ENCODE measurements at places on chromosomes 13 and 19.

GRCh38 chr19:43639519-43640423, at the start of gene CADM4:
CADM4 (minus strand) TSS chr19:43639850; CDS start chr19:43639790, 60 bp downstream.
- DNase-seq = peak; percentile 49

DNA sequence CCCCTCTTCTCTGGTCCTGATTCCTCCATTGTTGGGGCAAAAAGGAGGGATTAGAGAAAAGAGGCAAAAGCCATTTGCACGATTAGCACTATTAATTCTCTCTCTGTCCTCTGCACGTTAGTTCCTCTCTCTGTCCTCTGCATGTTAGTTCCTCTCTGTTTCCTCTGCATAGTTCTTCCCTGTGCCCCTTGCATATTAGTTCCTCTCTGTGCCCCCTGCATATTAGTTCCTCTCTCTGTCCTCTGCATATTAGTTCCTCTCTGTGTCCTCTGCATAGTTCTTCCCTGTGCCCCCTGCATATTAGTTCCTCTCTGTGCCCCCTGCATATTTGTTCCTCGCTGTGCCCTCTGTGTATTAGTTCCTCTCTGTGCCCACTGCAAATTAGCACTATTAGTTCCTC, 847.2 kb upstream of the GPC6 start:
- no peak for DNase-seq

GRCh38 chr13:41107104-41107571, 25.5 kb downstream of the KBTBD6 start:
- no peak for DNase-seq

GRCh38 chr13:95289020-95289444, 12.2 kb downstream of the ABCC4 start:
- no peak for DNase-seq
